Stimulated activated memory B cell treated with anti-CD40 and anti-IgM and Interleukin-4, amounts not matched to agents 10 μg/mL and 1 μg/mL and 100 μg/mL, for 72 hours (primary cell): ENCODE measurements at places on chromosomes 11 and 22.
A peak's percentile ranks its signal among the peaks of the same experiment; 100 is the strongest.

DNA sequence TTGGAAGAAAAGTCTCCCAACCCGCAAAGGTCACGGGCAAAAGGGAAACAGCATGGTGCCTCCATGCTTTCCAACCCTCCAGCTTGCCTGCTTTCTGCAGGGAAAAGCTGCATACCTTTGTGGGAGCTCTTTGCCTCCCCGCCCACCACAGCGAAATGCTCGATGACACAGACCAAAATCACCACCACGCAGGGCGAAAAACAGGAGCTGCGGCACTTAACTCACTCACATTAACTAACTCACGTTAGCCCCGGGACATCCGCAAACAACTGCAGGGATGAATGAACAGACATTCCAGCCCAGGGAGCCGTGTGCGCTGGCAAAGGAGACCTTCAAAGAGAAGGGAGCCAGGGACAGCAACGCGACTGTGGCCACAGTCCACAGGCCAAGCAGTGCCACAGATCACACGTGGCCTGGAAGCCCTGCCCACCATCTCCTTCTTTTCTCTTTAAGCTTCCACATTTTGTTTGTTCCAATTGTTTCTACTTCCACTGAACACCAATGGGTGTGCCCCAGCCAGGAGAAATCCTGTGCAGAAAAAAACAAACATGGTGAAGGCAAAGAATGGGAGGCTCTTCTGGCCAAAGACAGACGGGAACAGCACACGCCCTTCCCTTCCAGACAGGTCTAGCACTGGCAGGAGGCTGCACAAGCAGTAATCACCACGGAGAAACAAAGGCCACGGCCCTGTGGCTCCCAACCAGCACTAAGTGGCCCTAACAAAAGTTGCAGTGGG, 39.3 kb downstream of the DUSP8 start:
- ATAC-seq: no peak

- peak; percentile 35 for ATAC-seq
These were observed 231.7 kb upstream of the NARS2 start for GRCh38 chr11:78806214-78807004.

- no peak for ATAC-seq
These were observed 280.7 kb upstream of the CADM1 start for GRCh38 chr11:115784796-115785521.

DNA sequence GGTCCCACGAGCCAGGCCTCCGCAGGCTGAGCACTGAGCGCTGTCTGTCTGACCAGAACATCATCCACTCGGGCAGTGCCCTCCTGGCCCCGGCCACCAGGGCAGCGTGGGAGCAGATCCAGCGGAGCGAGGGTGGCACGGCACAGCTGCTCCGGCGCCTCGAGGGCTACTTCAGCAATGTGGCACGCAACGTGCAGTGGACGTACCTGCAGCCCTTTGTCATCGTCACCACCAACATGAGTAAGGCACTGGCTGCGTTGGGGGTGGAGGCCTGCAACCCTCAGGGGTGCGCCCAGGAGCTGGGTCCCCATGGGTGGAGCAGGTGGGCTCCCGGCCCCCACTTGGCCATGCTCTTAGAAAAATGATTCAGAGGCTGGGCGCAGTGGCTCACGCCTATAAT, 49.7 kb upstream of the PRODH start:
- no peak for ATAC-seq

DNA sequence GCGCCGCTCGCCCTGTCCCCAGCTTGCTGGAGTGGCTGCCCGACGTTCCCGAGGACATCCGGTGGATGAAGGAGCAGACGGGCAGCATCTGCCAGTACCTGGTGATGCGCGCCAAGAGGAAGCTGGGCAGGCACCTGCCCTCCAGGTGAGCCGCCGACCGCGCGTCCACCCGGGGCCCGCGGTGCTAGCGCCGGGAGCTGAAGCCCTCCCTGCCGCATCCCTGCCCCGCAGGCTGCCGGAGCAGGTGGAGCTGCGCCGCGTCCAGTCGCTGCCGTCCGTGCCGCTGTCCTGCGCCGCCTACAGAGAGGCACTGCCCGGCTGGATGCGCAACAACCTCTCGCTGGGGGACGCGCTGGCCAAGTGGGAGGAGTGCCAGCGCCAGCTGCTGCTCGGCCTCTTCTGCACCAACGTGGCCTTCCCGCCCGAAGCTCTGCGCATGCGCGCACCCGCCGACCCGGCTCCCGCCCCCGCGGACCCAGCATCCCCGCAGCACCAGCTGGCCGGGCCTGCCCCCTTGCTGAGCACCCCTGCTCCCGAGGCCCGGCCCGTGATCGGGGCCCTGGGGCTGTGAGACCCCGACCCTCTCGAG, 3.3 kb upstream of the CRACR2B start:
- no peak for ATAC-seq

DNA sequence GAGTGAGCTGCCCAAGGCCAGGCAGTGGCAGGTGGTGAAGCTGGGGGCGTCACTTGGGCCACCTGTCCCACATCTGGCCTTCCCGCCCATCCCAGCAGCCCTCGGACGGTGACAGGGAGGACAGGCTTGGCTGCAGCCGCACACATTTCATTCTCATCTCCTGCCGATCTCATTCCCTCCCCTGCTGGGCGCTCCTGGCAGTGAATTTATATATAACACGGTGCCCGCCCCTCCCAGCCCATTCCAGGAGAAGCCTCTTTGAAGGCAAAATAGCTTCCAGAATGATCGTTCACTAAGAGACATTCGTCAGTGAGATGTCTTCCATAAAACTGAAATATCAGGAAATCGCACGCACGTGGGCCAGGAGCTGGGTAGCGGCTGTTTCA, 861.3 kb downstream of the TBC1D22A start:
- no peak for ATAC-seq

- no peak for ATAC-seq
These were observed 125.5 kb upstream of the NECTIN1 start for GRCh38 chr11:119854521-119854920.

DNA sequence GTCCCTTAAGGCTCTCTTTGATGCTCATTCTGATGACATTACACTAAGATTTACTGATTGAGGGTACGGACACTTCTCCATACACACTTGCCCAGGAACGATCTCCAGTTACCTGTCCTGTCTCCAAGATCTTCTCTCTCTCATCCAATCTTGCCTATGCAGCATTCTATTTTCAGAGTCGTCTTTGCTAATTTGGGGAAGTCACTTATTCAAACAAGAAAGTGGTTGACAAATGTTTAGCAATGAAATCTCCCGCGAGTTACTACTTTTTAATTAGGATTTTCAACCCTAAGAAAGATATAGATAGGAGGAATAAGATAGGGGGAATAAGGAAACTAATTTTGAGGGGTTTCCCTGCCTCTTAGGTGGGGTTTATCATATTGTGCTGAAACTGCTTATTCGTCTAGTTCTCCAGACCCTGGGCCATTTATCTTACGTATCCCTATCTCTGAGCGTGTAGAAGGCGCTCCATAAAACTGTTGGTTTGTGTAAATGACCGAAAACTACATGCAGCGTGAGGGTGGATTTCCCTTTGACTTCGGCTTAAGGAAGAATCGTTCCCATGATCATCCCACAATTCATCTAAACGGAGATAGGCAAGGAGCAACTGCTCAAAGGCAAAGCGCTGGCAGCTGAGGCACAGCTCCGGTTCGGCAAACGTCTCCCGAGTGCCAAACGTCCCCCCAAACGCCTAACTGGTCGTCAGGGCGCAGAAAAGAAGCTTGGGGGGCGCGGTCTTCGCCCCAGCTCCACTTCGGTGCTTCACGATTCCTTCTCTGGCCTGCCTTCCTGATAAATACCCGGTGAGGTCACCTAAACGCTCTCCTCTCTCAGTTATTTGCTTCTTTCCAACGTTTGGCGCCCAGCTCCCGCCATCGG, 804 bp downstream of the APIP start:
- ATAC-seq: peak; percentile 2

- no peak for ATAC-seq
These were observed 750 bp upstream of the NAT10 start for GRCh38 chr11:34104680-34105078.

GRCh38 chr11:118929501-118930093, 3.9 kb upstream of the BCL9L start:
- ATAC-seq: peak; percentile 14

- ATAC-seq: no peak
These were observed 77.2 kb downstream of the PISD start for GRCh38 chr22:31584804-31585160.

GRCh38 chr11:2796508-2797113, 89.0 kb downstream of the CDKN1C start:
- no peak for ATAC-seq

- no peak for ATAC-seq
These were observed 176.5 kb upstream of the TTC12 start for GRCh38 chr11:113137713-113138529.

DNA sequence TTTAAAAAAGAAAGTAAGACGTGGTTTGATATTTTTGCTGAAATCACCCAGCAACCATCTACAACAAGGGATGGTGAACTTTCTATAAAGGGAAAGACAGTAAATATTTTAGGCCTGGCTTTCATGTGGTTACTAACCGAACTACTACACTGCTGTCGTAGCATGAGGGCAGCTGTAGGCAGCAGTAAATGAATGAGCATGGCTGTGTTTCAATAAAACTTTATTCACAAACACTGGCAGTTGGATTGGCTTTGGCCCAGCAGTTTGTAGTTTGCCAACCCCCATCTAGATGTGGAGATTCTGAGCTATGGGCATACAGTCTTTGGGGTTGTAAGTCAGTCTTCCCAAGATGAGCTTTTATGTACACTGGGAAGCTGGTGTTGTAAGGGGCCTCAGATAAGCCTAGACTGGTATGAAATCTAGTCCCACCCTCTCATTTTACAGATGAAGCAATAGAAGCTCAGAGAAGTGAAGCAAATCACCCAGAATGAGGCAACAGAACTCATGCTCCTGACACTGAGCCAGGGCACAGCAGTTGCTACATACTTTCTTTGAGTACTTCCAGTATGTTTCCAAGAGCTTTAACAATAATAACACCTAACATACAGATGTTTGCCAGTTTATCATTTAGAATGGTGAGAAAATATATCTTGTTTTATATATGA, 204.4 kb downstream of the ADAMTS15 start:
- no peak for ATAC-seq

DNA sequence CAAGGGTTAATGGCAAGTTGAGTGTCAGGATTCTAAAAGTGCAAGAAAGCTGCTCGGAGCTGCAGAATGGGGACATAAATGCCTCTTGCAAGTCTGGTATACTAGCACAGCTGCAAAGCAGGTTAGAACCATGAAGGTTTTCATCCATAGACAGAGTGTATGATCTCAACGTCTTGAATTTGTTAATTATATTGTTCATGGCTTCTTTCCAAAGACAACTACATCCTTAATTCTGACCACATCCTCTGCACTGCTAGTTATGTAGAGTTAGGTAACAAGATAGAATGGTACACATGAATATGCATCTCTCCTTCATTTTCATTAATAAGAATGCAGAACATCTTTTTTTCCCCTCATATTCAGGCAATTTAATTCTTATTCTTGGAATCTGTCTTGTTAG, 34.2 kb downstream of the EXPH5 start:
- ATAC-seq: no peak

GRCh38 chr11:73274722-73275380, 2.7 kb downstream of the P2RY6 start:
- ATAC-seq: no peak

DNA sequence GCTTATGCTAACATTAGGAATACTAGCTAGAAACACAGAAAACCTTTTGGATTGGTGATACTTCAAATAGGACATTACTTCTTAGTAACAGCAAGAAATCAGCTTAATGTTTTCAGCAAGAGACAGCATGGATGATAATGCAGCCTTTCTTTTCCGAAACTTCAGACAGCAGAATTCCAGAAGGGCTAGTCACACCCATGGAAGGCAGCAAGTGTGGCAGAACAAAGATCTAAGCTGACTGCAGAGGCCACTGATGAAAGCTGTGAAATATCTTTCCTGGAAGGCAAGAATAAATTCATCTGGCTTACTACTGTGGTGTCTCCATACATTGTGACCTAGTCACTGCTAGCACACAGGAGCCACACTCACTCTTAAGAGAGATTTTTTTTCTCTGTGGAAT, 100.3 kb downstream of the CCDC83 start:
- no peak for ATAC-seq

DNA sequence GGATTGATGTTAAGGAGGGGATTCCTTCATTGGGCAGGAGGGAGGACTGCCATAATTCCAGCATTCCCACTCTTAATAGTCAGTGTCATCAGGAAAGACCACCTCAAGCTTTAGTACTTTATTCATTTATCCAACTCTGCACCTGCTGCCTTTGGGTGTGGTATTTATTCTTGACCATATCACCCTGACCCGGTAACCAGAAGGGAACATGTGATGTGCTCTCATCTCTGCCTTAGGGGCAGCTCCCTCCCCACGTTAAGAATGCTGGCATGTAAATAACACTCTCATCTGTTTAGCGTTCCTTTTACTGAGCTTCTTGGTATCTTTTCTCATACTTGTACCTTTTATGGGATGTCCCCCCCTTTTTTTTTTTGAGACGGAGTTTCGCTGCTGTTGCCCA, 7.7 kb downstream of the CAT start:
- ATAC-seq: no peak

- no peak for ATAC-seq
These were observed 333.7 kb downstream of the FAT3 start for GRCh38 chr11:92558323-92558722.

DNA sequence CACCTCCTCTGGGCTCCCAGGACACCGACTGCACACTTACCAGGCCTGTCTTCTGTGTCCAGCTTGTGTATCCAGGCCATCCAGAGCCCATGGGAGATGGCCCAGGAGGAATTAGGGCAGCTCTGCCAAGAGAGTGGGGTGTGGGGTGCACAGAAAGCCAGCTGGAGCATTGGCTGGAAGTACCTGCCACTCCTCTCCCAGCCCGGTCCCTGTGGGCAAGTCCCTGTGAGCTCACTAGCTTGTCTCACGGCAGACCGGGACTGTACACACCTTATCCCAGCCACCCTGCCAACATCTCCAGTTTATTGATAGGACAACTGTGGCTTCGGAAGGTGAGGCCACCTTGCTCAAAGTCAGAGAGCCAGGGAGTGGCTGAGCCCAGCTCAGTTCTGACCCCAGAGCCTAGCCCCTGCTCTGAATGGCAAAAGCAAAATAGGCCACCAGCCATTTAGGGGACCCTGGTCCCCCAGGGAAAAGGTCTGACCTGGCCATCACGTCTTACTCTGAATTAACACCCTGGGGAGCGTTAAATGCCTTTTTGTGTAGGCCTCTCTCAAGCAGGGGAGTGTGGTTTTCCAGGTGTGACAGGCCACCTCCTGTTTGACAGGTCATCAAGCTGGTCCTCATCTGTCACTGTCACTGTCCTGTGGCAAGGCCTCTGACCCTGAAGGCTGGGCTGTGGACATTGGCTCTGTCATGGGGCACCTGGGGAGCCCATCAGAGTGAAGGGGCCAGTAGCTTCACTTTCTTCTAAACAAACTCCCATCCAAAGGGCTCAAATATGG, 15.1 kb downstream of the UQCR10 start:
- no peak for ATAC-seq

GRCh38 chr22:47030881-47031627, 268.6 kb downstream of the TBC1D22A start:
- ATAC-seq: no peak

DNA sequence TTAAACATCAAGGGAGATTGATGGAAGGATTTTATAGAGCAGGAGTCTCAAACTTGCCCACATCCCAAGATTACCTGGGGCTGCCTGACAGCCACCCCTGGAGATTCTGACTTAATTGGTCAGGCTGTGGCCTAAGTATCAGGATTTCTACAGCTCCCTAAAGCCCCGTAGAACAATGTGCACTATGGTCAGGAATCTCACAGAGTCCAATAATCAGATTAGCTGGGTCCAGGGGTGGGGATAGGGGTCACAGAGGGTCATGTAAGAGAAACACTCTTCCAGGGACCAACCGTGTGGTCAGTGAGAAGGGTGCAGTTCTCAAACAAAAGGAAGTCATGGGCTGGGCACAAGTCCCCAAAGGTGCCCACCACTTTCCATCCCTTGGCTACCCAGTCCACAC, 20.5 kb upstream of the FBLN1 start:
- no peak for ATAC-seq
